Mucosa of gallbladder (tissue), 1 donor: ENCODE measurements at places on chromosomes 16 and 17. TPM values are rescaled to one million over a fixed set of nuclear protein-coding genes. Genes with fewer than 3 reads are reported as not detected.
A peak's percentile ranks its signal among the peaks of the same experiment; 100 is the strongest.

The SPAG9 gene
- total RNA-seq, result 77.9 TPM

The ZFHX3 gene
- 51.4 TPM for total RNA-seq

The CBX4 gene
- 36.7 TPM for total RNA-seq

The TAT gene
- 2.5 TPM for total RNA-seq

The PYCARD gene
- 25.1 TPM for total RNA-seq

The CARHSP1 gene
- total RNA-seq, result 68.8 TPM

The CSH2 gene
- not detected for total RNA-seq

The NUDT7 gene
- total RNA-seq, result 11.6 TPM

DNA sequence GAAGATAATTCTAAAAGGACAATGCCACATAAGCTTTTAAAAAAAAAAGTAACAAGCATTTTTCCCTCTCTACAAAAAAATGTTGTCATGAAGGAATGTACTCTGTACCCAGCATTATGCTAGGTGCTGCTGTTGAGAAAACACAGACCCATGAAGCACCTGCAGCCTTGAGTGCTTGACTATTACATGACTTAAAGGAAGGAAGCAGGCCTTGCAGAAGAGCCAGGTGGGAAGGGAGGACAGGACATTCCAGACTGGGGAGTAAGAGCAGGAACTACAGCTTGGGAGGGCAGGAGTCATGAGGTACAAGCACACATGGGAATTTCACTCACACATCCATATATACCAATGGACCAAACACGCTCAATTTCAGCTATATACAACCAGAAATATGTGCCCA is 3.8 kb downstream of the MYO1D start:
- no peak for DNase-seq

DNA sequence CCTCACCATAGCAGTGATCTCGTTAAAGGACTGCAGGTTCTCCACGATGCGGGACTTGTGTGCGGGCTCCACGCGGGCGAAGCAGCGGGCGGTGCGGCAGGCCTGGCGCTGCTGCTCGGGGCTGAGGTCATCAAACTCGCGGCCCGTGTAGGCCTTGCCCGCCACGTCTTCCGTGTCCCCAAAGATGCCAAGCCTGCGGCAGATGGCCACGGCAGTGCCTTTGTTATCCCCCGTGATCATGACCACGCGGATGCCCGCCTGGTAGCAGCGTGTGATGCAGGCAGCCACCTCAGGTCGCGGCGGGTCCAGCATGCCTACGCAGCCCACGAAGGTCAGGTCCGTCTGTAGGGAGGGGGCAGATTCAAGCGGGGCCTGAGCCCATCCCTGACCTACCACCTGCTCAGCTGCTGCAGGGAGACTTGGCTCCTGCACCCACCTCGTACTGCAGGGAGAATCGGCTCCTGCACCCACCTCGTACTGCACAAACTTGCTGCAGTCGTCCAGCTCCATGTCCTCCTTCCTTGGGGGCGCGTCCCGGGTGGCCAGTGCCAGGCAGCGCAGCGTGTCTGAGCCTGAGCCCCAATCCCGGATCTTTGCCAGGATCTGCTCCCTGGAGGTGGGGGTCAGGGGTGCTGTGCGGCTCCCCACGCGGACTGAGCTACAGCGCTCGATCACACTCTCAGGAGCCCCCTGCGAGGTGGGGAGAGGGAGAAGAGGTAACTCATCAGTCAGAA is 23.1 kb downstream of the ATP2A3 start:
- DNase-seq, result no peak

GRCh38 chr17:67998466-67998865 is 2.2 kb upstream of the C17orf58 start:
- no peak for DNase-seq

GRCh38 chr16:89607937-89608740 is 5.3 kb upstream of the DPEP1 start:
- DNase-seq, result no peak

DNA sequence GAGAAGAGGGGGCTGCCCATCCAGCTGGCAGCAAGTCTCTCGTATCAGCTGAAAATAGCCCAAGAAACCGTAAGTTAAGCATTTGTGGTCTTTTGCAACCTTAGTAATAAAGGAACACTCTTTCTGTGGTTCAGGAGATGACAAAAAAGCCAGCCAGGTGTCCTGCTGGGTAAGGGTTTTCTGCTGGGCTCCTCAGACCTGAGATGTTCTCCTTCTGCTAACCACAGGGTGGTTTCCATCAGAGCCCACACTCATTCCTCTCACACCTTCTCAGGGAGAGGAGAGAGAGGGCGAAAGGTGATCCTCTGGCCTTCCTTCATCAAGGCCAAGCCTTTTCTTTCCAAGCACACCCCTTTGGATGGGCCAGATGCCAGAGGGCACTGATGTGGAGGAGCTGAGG is 70.7 kb downstream of the TEX14 start:
- DNase-seq, result no peak

GRCh38 chr17:77191244-77191643 is 50.5 kb downstream of the SEC14L1 start:
- DNase-seq, result no peak

DNA sequence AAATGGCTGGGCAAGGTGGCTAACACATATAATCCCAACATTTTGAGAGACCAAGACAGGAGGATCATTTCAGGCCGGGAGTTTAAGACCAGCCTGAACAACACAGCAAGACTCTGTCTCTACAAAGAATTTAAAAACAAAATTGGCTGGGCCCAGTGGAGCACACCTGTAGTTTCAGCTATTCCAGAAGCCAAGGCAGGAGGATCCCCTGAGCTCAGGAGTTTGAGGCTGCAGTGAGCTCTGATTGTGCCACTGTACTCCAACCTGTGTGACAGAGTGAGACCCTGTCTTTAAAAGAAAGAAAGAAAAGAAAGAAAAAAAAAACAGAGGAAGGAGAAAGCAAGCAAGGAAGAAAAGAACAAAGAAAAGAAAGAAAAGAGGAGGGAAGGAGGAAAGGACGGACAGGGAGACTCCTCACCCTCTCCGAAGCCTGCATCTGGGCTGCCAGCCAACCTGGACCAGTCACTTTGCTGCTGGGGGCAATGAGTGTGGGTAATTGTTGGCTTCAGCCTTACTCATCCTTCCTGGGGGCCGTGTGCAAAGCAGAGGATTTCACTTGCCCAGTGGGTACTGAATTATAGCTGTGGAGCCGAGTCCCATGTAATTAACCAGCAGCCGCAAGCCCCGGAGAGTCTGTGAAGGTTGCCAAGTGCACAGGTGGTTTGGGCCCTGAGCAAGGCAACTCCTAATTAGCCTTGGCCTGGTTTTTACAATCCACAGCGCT is 6.7 kb upstream of the MT4 start:
- DNase-seq, result no peak

DNA sequence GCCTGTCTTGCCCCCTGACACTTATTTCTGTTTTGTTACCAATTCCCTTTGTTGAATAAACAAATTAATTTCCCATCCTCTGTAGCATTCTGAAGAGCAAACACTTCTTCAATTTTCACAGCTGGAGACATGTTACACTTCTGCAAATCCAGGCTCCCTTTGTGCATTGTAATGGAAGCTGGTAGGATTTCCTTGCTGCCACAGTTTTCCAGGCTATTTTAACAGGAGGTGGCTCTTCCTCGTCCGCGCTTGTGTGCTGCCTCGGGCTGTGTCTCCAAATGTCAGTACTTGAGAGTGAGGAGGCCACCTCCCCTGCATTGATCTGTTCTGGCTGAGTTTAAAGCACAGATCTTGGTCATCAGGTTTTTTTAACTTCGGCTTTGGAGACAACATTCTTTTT is 40.0 kb downstream of the SOST start:
- DNase-seq, result no peak

GRCh38 chr16:10694830-10695229 is at the start of gene TEKT5:
Gene TEKT5 (minus strand): TSS chr16:10694930. CDS start chr16:10694873, 57 bp downstream.
- DNase-seq, result no peak

- DNase-seq, result no peak
These were observed 60.1 kb downstream of the TBC1D16 start for GRCh38 chr17:79975498-79976134.

DNA sequence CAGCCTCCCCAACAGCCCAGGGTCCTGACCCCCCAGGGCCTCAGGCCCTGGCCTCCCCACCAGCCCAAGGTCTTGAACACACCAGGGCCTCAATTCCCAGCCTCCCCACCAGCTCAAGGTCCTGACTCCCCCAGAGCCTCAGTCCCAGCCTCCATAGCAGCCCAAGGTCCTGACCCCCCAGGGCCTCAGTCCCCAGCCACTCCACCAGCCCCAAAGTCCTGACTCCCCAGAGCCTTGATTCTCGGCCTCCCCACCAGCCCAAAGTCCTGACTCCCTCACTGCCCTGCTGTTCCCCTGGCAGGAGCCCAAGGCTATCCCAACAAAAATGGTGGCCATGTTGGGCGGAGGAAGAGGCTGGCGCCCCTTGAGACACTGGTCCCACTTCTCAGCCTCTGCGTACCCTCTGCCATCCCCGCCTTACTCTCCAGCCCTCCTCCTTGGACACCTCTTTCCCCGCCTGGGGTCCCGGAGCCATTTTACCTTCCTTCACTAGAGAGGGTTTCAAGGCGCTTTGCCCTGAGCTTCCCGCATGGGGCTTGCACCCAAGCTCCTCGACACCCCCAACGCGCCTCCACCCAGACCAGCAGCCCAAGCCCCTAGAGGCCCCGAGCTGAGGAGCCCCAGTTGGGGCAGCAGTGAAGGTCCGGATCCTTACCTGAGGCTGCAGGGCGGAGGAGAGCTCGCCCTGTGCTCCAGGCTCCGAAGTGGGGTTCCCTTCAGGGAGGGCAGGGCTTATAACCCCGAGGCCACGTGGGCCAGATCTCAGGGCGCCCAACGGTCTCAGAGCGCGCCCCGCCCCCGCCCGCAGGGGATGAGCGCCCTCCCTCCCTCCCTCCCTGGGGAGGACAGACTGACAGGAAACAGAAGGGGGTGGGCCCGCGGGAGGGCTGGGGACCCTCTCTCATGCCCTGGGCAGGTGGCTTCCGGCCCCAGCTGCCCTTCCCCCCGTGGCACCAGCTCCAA is 3.5 kb upstream of the TSPOAP1 start:
- peak; percentile 77 for DNase-seq

DNA sequence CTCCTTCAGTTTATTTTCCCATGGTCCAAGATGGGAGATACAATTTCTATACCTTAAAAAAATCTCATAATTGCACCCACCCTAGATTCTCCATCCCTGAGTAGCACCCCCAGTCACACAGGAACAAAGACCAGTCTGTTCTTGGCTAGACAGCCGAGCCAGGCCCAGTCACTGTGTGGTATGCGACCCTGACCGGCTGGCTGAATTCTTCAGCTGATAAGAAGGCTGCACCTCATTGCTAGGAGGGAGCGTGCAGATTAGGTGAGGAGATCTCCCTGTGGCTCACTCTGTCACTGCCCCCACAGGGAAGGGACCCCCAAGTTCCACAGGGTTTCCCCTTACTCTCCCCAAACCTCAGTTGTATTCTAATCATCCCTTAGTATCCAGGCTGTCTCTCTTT is 138.7 kb downstream of the SALL1 start:
- DNase-seq, result no peak

DNA sequence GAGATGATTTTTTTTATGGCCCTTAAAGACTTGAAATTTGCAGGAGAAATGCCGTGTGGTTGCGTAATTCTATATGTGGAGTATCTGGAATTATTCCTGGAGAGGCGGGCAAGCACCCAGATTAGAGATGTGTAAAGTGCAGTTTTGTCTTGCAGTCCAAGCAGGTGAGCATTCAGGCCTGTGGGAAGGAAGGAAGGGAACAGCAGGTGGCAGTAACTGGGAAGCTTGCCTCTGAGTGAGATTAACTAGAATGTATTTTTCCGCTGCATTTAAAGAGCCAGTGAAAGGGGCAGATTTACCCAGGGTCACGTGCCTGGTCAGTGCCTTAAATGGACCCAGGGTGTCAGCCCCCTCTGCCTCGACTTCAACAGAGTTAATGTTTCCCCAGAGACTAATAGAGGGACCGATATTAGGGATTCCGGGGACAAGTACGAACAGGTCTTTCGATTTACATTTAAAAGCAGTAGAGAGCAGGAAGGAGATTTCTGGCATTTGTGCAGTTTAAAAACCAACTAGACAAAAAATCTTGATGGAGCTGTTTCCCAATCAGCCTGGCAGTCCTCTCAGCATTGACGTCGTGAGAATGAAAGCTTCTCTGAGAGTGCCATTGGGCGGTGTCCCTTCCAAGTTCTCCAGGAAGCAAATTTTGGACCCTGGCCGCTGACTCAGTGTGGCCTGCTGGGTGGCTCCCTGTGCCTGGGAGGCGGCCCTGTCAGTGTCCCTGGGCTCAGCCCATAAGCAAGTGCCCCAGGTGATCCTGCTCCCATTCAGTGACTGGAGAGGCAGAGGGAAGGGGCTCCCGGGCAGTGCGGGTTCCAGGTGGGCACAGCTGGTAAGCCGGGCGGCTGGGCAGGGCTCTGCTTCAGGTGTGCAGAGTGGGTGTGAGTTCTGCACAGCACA is 38.2 kb downstream of the KSR1 start:
- peak; percentile 77 for DNase-seq

DNA sequence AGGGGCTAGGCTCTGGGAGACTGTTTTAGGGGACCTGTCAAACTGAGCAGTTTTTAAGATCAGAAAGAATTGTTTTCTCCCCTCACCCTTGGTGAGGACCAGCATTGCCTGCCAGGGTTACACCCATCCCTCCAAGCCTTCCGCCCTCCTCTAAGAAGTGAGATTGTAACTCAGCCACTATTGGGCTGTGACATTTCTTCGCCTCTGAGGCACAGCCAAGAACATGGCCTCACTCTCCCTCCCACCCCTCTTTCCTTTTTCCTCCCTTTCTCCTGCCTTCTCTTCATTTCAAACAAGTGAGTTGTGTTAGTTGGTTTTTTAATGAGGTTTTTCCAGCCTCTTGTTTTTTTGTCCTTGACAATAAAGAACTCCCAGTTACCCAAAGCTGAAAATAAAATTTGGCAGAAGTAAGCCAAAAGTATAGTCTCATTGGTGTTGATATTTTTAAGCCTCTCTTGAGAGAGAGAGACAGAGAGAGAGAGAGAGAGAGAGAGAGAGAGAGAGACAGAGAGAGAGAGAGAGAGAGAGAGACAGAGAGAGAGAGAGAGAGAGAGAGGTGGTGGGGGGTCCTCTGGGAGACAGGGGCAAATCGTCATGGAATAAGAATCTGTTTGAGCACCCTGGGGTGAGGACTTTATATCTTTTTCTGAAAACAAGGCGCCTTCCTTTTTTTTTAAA is 77.2 kb upstream of the TBX2 start:
- no peak for DNase-seq

DNA sequence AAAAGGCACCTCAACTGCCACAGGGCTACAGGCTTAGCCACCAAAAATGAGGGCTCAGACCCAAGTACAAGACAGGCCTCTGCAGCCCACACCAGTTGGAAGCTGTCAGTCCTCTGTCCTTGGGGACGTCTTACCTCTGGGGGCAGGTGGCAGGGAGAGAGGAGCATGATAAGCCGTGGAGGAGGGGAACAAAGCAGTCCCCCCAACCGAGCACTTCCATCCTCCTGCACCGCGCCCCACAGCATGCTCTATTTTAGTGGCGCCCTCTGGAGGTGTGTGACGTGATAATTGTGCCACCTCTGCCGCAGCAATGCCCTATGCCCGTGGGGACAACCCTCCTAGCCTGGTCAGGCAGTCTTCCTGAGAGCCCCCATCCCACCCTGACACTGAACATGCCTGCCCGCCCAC is 13.6 kb downstream of the G6PC3 start:
- no peak for DNase-seq

DNA sequence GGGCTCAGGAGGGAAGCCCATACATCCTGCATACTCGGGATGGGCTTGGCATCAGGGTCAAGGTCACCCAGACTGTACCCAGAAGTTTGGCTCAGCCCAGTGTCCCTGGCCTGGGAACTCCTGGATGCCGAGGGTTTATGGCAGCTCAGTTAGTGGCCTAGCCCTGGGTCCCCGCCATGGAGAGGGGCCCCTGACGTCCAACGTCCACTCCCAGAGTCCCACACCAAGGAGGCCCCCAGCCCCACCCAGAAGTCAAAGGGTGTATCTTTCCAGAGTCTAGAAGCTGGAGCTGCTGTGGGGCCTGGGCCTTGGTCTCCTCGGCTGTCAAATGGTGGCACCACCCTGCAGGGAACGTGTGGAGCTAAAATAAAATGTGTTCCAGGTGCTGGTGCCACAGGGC is 76.4 kb downstream of the SREBF1 start:
- no peak for DNase-seq
